ENCODE measurements at places on chromosomes 16 and 17.

GRCh38 chr17:64024215-64024654 is 3.8 kb upstream of the ICAM2 start:
- DNase-seq, result no peak

- no peak for DNase-seq
Measured at GRCh38 chr17:6365200-6365943, 69.5 kb downstream of the AIPL1 start.

- DNase-seq, result no peak
Measured at GRCh38 chr16:1075546-1075945, 3.0 kb downstream of the SSTR5 start.

- DNase-seq, result no peak
Measured at GRCh38 chr17:57401556-57402488, 145.5 kb downstream of the MSI2 start.

DNA sequence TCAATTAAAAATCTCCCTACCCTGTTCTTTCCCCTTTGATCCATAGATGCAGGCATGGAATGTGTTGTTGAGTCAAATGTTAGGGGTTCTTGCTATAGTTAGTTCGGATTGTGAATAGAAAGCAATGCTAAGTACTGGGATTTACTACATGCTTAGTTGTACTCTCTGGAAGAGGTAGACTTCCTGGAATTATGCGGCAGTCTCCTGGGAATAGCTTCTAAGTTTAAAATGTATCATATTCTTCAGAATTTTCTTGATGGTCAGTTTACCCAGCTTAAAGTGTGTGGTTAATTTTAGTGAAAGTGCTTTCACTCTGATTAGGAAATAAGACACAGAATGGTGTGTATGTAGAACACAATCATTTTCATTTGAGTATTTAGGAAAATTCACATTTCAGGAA is 3.5 kb downstream of the CLTC start:
- DNase-seq, result no peak

DNA sequence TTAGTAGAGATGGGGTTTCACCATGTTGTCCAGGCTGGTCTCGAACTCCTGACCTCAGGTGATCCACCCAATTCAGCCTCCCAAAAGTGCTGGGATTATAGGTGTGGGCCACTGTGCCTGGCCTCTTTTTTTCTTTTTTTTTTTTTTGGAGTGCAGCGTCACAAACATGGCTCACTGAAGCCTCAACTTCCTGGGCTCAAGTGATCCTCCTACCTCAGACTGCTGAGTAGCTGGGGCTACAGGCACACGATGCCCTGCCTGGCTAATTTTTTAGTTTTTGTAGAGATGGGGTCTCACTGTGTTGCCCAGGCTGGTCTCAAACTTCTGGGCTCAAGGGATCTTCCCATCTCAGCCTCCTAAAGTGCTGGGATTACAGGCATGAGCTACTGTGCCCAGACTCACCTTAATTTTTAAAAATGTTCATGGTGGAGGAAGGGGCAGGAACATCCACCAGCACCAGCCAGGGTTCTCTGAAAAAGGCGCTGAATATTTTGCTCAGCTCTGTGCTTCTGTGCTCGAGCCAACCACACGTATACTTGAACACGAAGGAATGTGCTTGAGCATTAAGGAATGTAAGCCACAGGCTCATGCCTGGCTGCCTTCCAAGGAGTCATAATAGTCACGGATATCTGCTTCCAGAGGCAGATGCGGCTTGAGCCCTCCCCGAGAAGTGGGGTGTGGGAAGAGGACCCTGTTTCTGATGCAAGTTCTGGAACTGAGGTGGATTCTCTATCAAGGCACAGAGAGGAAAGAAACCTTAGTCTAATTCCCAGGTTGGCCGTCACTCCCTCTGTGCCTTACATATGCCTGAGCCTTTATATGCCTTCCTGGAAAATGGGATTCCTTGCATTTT is 65.5 kb upstream of the CREBBP start:
- DNase-seq, result no peak

DNA sequence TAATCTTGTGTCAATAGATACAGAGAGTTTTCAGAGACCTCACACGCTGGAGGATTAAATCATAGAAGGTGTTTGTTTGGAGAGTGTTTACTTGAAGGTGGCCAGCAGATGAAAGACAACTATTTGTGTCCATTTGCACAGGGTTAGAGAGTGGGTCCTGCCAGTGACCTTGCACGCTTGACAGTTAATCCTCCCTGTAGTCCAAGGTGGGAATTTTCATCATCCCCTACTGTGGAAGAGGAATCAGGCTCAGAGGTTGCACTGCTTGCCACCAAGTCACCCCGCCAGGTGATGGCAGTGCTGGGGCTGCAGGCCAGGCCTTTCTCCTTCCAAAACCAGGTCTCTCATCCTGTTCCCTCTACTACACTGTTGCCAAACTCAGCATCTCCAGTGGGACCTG is 12.3 kb downstream of the CDH1 start:
- no peak for DNase-seq

DNA sequence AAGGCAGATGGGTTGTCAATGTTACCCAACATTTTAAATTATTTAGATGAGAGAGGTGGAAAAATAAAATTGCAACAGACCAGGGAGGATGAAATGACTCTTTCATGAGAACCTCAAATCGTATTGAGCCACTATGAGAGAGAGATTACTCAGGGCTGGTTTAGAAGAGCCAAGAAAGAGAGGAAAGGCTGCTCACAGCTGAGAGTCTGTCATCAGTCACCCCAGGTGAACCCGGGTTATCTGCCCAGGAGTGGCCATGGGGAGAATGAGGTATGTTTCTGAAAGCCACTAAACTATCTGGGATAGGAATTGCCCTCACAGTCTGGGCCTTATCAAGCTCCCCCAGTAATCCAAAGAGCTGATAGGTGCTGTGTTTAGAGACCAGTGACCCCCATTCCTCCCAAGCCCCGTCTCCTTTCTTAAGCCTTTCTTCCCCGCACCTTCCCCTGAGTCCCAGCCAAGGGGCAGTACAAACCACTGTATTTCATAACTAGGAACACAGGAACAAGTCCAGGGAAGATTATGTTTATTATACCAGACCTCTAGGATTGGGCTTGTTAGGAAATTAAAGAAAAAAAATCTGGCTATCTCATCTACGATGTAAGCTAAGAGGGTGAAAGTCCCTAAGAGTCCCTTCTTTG is 158.9 kb upstream of the NOL11 start:
- DNase-seq, result no peak

- no peak for DNase-seq
Measured at GRCh38 chr17:1037238-1037879, 40.4 kb downstream of the TIMM22 start.

DNA sequence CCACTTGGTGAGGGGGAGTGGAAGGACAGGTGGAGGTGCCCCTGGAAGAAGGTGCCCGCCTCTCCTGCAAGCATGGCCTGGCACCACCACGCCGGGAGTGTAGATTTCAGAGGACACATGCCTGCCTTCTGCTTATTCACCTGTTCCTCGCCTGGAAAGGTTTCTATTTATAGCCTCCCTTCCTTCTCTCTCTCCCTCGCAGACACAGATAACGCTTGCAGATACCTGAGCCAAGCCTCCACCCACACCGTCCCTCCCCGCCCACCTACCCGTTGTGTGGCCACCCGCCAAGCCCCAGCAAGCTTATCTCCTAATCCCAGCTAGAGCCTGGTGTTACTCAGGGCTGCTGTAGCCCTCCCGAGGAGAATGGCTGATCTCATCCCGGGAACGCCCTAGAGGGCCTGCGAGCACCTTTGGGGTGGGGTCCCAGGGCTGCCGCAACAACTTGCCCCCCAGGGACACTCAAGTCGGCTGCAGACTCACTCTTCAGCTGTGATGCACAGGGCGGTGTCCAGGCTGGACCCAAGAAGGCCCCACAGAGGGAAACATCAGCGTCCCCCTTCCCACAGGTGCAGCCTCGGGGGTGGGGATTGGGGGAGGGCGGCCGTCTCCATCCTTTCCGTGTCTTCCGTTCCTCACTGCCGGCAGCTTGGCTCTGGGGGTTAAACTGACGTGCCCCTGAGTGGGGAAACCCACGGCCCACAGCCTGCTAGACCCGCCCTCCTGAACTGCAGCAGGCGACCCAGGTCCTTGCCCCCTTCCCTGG is 1.9 kb upstream of the SNAI3 start:
- no peak for DNase-seq
